ENCODE measurements at places on chromosomes 11 and 22. TPM values are rescaled to one million over a fixed set of nuclear protein-coding genes. Genes with fewer than 3 reads are reported as not detected.

DNA sequence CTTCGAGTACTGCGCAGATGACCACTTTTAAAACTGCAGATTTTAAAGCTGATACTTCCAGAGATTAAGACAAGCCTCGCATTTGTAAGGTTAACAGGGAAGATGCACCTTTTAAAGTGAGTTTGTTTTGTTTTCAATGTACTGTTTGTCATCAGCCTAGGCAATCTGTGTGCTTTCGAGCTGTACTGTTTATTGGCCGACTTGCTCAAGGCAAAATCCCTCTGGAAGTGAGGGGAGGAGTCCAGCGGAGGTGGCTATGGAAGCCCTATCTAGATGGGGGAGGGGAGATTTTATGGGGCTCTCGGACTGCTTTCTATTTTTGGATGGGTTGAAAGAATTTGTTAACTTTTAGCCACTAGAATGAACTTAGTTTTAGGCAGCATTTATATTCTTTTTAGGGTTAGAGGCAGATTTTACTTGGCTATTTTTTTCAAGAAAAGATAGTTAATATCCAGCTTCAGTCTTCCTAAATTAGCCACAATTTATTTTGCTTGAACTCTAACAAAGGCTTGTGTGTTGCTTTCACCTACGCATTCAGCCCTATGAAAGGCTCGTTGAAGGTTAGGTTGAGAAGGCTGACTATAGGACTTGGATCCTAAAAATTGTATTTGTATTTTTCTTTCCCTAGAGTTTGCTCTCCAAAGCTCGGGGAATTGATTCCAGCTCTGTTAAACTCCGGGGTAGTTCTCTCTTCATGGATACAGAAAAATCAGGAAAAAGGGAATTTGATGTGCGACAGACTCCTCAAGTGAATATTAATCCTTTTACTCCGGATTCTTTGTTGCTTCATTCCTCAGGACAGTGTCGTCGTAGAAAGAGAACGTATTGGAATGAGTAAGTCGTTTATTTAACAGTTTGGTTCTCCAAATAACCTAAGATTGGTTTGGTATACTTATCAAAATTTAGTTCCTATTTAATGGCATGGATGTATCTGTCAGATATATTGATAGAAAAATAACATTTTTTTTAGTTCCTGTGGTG is 2.1 kb downstream of the WEE1 start:
- peak; percentile 44 for DNase-seq

Gene GLB1L3
- polyA plus RNA-seq, result 0.08 TPM

GRCh38 chr22:43830931-43831560 is 18.9 kb upstream of the EFCAB6 start:
- DNase-seq, result no peak

- no peak for DNase-seq
Measured at GRCh38 chr11:114820621-114821020, 142.3 kb downstream of the NXPE2 start.

- DNase-seq, result peak; percentile 70
Measured at GRCh38 chr11:76579056-76579751, 91.3 kb downstream of the LRRC32 start.

Gene PRG3
- polyA plus RNA-seq, result not detected

DNA sequence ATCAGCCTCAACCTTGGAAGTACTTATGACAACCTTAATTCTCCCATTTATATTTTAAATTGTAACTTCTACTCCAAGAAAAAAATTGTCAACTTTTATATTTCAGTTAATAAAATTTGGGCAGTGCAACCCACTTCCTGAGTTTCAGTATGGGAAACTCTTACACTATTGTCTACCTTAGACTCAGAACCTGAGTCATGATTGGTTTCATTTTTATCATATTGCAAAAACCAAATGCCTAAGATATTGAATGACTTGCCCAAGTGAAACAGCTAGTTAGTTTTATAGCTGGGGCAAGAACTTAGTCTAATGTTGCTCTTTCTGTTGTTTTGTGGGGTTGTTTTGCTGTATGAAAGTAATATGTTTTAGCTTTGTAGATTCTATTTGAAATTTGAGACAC is 334.0 kb upstream of the ARHGAP42 start:
- DNase-seq, result no peak

Gene LRRC4C
- 0.33 TPM for polyA plus RNA-seq

- DNase-seq, result peak; percentile 69
Measured at GRCh38 chr11:68343761-68344256, 31.4 kb downstream of the LRP5 start.

Data from stomach (tissue), 19 donors.